ENCODE measurements at places on chromosomes 7 and 10. TPM values are rescaled to one million over a fixed set of nuclear protein-coding genes. Genes with fewer than 3 reads are reported as not detected.
A peak's percentile ranks its signal among the peaks of the same experiment; 100 is the strongest.

GRCh38 chr7:82675396-82675795, 231.8 kb upstream of the CACNA2D1 start:
- no peak for DNase-seq

Gene PRKCQ
- 2.0 TPM for total RNA-seq

DNA sequence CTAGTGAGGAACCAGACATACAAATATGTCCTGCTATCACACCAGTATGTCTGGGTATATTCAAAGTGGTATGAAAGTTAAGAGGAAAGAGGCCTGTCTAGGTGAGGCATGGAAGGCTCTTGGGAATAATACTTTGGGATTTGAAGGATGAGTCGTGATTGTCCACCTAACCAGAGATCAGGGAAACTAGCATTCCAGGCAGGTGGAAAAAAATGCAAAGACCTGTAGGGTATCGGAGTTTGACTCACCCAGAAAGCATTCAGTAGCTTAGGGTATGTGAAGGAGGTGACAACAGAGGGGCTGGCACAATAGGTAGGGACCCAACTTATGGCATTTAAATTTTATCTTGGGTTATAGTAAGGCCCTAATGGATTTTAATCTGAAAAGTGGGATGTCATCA, 950 bp upstream of the GCC1 start:
- DNase-seq, result no peak

Gene TEX47
- not detected for total RNA-seq

Gene ATRNL1
- 38.4 TPM for total RNA-seq

DNA sequence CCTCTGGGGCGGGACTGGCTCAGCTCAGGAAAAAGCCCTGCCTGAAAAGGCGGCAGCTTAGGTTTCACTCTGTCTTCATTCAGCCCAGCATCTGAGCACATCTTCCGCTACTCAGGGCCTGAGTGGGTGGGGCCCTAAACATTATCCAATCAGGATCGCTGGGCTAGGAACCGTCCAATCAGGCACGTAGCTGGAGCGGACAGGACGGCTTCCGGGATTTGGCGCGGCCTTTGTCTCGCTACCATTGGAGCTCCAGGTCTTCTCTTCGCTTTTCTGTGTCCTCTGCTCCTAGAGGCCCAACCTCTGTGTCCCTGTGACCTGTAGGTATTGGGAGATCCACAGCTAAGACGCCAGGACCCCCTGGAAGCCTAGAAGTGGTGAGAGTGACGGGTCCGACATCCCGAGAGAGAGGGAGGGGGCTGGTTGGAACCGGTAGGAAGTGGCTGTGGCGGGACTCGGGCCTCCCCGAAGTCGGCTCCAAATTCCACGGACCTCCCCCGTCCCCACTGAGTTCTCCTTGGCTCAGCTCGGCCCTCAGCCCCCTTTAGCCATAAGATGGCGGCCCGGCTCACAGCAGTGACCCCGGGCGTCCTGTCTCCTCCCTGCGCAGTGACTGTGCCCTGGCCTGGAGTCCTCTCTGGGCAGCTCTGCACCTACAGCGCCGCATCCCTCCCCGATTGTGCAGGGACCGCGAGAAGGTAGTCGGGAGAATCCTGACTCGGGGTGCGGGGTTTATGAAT, 99.1 kb downstream of the ZNF680 start:
- no peak for DNase-seq

GRCh38 chr10:5551531-5552375, 27.0 kb downstream of the CALML3 start:
- no peak for DNase-seq

DNA sequence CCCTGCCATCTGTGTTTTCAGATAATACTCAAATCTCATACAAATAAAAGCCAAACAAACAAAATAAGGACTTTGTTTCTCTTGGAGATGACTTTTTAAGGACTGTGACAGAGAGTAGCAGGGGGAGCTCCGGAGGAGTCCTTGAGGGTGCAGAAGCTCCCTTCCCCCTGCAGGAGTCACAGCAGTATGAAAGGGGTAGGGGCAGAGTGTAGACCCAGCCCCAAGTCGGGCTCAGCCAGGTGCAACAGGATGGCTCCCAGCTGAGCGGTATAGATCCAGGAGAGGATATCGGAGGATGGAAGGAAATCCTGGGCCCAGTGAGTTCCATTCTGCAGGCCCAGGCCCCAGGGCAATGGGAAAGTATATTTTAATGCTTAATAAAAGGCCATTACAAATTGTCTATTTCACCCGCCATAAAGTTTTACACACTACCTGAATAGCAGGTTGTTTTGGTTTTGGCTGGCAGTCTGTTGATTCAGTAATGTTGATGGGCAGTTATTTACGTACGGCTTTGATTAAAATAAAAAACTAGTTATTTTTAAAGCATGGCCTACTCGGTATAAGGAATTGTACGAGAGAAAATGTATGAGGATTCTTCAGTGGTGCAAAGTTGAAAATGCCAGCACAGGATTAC, 206.0 kb downstream of the CELF2 start:
- no peak for DNase-seq

DNA sequence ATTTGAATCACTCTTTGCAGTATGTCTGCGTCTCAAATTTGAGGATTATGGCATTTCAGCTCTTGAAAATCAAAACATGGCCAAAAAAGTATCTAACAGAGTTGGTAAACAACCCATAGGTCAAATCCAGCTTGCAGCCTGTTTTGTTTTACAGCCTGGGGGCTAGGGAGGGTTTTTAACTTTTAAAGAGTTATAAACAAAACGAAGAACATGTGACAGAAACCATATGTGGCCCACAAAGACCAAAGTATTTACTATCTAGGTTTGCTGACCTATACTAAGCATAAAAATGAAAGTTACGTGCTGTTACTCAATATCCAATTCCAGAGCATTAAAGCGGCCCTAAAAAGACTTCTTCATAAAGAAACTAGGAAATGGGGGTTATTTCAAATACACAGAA, 55.5 kb upstream of the STARD3NL start:
- no peak for DNase-seq

Gene NUB1
- total RNA-seq, result 54.3 TPM

DNA sequence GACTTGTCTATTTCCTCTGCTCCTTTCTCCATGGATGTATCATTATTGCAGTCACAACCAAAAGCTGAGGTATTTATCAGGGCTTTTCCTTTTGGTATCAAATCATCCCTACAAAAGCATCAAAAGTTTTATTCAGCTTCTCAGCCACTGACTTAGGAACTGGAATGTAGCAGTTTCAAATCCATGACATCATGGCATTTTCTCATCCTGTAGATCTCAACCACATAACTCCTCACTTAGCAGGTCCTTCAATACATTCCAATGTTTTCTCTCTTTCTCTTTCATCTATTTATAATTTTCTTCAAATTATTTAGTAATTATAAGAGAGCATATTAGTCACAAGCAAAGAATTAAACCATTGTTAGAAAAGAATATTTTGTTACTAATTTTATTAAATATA, 537.4 kb upstream of the SORCS1 start:
- DNase-seq, result no peak

DNA sequence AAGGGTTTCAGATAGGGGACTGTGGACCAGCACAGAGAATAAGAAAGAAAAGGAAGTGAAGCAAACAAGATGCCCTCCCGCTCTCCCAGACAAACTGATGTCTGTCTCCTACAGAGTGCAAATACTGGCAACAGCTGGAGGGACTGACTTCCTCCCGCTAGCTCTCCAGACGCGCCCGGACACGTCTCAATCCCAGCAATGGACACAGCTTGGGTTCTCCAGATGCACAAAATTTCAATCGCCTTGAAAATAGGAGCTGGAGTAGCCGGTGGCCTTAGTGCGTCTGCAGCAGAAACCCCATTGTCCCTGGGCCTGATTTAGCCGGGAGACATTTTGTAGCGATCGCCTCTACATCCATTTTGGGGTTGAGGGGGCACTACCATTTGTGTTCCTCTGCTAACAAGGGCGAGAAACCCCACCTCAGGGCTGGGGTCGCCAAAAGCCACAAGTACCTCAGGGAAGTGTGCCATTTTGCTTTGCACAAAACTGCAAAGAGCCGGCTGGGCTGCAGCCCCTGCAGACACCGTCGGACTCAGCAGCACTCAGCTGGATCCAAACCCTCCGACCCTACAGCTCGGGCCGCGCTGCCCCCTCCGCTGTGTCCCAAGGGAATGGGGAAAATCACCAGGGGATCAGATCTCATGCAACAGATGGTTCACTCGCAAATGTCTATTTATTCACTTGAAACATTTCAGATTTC, 5.9 kb downstream of the CPA2 start:
- no peak for DNase-seq

Gene NRCAM
- 41.0 TPM for total RNA-seq

- DNase-seq, result no peak
Measured at GRCh38 chr7:35411331-35411730, 157.4 kb upstream of the TBX20 start.

Gene ZNF425
- total RNA-seq, result 7.0 TPM

- DNase-seq, result no peak
Measured at GRCh38 chr7:68457481-68457880, 1140.8 kb upstream of the AUTS2 start.

Gene AHR
- total RNA-seq, result 66.0 TPM

DNA sequence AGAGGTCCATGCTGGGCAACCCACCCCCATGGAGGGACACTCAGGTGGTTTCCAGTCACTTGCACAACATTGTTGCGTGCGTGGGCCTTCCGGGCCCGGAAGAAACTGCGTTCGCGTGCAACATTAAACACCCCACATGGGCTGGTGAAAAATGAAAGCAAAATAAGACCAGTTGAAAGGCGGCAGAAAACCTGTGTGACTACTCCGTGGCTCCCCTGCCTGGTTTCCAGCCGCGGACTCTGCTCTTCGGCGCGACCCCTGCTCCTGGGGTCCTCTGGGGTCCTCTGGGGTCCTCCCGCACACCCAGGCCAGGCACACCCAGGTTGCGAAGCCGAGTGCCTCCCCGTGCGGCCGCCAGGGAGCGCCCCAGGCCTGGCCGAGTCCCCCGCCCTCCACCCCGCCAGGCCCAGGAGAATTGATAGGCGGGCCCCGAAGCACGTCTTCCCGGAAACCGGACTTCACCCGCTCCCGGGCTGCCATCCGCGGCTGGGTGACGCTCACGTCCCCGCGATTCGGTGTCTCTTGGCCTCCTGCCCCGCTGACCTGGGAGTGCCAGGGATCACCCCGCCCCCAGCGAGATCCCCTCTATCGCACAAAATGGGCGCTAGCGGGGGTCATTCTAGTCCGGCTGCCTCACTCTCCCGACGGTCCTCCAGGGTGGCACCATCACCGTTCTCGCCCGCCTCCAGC, 1.9 kb upstream of the SH2D4B start:
- DNase-seq, result no peak

GRCh38 chr7:99210265-99210970, 2.5 kb upstream of the KPNA7 start:
- no peak for DNase-seq

GRCh38 chr7:33107136-33108066, 1.8 kb downstream of the RP9 start:
- no peak for DNase-seq

- no peak for DNase-seq
Measured at GRCh38 chr10:103645141-103646054, 151.9 kb downstream of the NEURL1 start.

Gene STARD3NL
- 46.7 TPM for total RNA-seq

Gene PON3
- 0.17 TPM for total RNA-seq

GRCh38 chr7:103447073-103447960, 1.3 kb upstream of the SLC26A5 start:
- no peak for DNase-seq

DNA sequence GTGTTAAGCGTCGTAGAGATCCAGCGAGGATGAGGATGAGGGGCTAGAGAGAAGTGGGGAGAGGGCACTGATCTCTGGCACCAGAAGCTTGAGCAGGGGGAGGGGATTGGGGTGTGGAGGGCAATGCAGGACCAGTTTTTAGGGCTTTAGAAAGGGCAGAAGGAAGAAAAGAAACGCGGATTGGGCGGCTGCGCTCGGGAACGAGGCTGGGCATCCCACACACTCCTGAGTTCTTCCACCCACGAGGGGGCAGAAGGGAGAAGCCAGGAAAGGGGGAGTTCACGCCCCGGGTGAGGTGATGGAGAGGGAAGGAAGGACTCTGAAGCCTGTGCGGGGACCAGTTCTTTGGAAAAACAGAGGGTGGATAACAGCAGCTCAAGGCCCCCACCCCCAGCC, 6.1 kb upstream of the VGF start:
- no peak for DNase-seq

Gene CPXM2
- total RNA-seq, result 51.1 TPM

Gene LIPM
- total RNA-seq, result not detected

- no peak for DNase-seq
Measured at GRCh38 chr10:17561111-17561510, 56.1 kb downstream of the HACD1 start.

Gene ARHGAP22
- total RNA-seq, result 4.1 TPM

GRCh38 chr10:71772832-71773220, 494 bp downstream of the VSIR start:
- DNase-seq, result no peak

- no peak for DNase-seq
Measured at GRCh38 chr10:77320971-77321471, 316.6 kb downstream of the KCNMA1 start.

Gene GRK5
- total RNA-seq, result 10.8 TPM

- no peak for DNase-seq
Measured at GRCh38 chr10:122098924-122099323, 110.0 kb downstream of the TACC2 start.

DNA sequence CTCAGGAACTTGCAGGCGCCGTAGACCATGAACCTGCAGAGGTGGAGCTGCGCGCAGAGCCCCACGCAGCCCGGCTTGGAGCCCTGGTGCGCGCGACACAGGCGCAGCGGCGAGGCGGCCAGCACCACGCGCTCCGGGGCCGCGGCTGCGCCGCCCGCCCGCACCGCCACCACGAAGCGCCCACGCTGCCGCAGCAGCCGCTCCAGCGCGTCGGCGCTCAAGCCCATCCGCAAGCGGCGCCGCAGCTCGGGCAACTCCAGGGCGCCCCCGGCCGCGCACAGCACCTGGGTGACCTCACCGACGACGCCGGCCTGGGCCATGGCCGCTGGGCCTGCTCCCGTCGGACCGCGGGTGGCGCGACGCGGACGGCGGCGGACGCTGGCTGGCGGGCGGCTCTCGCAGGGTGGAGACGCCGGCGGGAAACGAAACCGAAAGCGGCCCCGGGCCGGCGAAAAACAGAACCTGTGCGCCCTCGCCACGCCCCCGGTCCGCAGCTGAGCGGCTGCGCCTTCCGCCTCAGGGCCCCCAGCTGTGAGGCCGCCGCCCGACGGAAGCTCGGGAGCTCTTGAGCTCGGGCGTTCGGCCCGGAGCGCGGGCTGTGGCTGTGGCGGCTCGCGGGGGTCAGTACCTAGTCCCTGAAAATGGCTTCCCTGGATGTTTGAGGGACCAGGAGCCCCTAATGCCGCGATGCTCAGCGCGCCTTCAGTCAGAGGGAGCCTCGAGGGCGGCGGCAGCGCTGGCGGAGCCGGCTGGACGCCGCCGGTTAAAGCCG, at the start of gene PARP12:
TSS of gene PARP12 (minus strand) at position 424 of the 772 bp plus-strand sequence. CDS start at position 320, 104 bp downstream.
- peak; percentile 84 for DNase-seq

GRCh38 chr7:143467724-143468123, 9.9 kb upstream of the TAS2R41 start:
- DNase-seq, result no peak

GRCh38 chr7:115056019-115056418, 134.1 kb downstream of the MDFIC start:
- no peak for DNase-seq

- no peak for DNase-seq
Measured at GRCh38 chr7:150716368-150716767, at the start of gene GIMAP1. GIMAP1 (plus strand) TSS chr7:150716613; CDS start chr7:150719048, 2,435 bp downstream.

- DNase-seq, result no peak
Measured at GRCh38 chr10:27297844-27298521, 57.4 kb upstream of the ACBD5 start.
